RWPE1 (cell line): ENCODE measurements at places on chromosomes 1 and 21.

GRCh38 chr1:222893255-222893654 is 78.4 kb downstream of the DISP1 start:
- no peak for DNase-seq

DNA sequence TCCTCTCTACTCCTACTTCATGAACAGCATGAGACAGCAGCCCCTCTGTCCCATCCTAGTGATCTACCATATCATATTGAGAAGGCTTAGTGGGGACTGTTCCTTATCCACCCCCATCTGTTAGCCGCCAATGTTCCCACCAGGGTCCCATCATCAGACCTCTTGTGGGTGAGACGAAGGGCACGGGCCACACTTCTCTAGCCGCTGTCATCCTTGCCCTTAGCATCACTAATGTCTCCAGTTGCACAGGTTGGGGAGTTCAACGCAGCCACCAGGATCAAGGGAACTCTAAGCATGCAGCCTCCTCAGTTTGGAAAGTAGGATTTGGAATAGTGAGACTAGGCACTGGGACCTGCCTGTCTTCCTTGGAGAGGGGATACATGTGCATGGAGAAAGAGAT is 20.1 kb downstream of the INKA2 start:
- no peak for DNase-seq

- DNase-seq, result peak; percentile 66
Measured at GRCh38 chr1:203590603-203591002, 36.0 kb upstream of the ATP2B4 start.

- no peak for DNase-seq
Measured at GRCh38 chr21:30232011-30232410, 16.1 kb upstream of the CLDN8 start.

DNA sequence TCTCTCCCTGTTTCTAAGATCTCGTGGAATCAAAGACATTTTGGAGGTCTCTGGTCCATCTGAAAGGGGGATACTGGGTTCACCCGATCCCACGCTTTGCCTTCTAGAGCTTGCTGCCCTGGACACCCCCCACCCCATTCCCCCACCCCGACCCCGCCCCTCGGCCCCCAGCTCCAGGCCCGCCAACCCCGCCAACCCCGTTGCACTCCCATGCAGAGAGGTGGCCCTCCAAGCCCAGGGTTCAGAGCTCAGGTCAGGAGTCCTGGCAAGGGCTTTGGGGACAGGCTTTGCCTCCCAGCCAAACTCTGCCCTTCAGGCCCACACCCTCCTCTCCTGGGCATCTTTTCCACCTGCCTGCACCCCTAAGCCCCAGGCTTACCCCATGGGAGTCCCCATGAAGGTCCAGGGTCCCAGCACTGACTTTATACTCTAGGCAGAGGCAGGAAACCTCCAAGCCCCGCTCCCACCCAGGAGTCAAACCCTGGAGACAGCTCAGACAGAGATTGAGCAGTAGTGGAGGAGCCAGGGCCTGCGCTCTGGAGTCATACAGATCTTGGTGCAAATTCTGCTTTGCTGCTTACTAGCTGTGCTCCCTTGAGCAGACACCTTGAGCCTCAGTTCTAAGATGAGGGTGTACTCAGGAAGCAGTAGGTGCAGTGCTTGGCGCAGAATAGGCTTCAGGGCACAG is 155.9 kb downstream of the FOXD2 start:
- no peak for DNase-seq

GRCh38 chr1:87706779-87707228 is 378.1 kb downstream of the LMO4 start:
- no peak for DNase-seq

DNA sequence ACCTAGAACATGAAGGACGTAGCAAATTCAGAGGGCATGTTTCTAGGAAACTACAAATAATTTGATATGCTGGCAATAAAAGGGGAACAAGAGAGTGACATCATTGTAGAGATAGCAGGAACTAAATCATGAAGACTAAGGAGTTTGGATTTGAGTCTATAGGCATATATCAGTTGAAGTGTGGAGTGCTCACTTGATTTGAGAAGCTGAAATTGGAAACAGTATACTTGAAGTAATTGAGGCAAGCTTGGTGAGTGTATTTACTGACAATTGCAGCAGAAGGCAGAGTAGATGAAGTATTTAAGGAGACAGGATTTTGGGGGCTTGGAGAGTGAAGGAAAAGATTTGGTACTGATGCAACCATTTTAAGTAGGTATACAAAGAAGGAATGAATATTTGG is 6.4 kb upstream of the TMCO2 start:
- no peak for DNase-seq

- DNase-seq, result no peak
Measured at GRCh38 chr1:178543290-178543607, 30.3 kb downstream of the TEX35 start.

GRCh38 chr1:180786624-180787023 is 126.1 kb upstream of the KIAA1614 start:
- DNase-seq, result no peak

DNA sequence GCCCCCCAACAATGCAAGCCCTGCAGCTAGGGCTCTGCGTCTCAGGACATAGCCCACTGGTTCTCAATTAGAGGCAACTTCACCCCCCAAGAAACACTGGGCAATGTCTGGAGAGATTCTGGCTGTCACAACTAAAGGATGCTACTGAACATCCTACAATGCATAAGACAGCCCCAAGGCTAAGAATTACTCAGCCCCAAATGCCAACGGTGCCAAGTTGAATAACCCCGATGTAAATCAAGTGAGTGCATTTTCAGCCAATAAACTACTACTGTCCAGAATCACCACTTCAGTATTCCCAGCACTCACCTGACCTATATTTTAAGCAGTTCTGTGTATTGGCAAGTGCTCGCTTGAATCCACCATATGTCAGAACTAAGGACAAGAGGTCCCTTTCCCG is 6.9 kb downstream of the RIPK4 start:
- DNase-seq, result no peak

GRCh38 chr1:193408782-193409293 is 222.4 kb upstream of the B3GALT2 start:
- DNase-seq, result no peak

DNA sequence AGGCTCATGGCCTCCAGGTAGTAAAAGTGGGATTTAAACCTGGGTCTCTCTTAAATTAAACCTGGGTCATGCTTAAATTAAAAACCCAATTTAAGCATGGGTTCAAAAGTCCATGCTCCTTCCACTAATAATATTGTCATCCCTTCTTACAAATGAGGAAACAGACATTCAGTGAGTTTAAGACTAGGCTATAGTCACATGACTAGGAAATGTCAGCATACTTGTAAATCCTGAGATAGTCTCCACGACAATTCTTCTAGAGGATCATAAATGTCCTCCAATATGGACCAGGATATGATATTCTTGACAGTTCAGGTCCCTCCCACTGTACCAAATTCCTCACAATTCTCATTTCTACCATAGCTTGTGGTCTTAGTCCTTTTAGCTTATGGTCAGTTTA is 10.5 kb upstream of the IGFN1 start:
- DNase-seq, result no peak

DNA sequence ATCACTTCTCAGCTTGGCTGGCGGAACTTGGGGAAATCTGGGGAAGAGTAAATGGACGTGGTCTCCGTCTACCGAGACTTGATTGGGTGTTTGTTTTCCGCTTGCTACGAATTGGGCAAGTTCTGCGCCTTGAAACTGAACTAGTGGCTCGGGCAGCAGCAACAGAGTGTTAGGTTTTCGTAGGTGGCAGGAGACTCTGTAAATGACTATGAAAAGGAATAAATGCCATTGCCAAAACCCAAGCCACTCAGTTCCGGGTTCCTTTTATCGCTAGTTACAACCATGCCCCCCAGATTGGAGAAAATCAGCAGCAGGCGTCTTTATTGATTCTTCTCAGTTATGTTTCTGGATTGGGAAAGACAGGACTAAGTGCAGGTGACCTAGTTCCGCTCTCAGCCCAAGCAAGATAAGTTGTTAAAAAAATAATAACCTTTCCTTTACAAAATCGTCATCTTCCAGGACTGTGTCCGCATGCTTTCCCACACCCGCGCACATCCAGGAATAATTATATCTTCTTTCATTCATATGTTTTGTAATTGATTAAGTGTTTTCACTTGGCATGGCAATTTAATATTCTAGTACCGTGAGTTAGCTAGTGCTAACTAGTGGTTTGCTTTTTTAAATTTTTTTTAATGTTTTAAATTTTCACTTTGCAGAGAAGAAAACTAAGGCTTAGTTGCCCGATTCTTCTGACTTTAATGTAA is 3.4 kb downstream of the LHX9 start:
- no peak for DNase-seq

GRCh38 chr1:180577361-180577760 is 18.6 kb downstream of the OVAAL start:
- no peak for DNase-seq
